NAMALWA (cell line): ENCODE measurements at places on chromosomes 2 and 18.

GRCh38 chr18:5166606-5167280 lies 30.3 kb downstream of the AKAIN1 start:
- no peak for DNase-seq

DNA sequence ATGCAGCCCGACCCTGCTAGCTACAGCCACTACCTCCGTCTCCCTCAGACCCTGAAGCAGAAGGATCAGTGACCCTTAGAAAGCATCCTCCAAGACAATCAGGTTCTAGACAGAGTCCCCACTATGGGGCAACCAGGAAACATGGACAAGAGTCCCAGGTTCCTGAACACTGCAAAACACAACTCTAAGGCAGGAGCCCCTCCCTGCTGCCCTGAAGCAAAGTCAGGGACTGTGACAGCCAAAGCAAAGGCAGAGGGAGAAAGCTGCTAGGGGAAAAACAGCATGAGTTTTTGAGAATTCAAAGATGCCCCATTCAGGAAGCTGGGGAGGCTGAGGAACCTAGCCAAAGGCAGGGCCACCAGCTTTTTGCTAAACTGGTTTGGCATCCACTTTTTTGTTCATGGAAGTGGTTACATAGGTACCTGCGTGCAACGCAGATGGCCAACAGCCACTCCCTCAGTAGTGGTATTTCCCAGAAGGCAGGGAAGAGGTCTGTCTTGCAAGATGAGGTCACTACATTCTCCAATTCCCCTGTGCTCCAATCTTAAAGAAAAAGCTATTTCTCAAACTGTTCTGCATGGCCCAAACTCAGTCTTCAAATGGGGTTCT lies 33.2 kb downstream of the MYO5B start:
- DNase-seq = no peak

- DNase-seq = no peak
These were observed 19.6 kb downstream of the USP39 start for GRCh38 chr2:85635636-85636035.

- peak; percentile 17 for DNase-seq
These were observed 17.4 kb downstream of the ZNF521 start for GRCh38 chr18:25334588-25334987.

DNA sequence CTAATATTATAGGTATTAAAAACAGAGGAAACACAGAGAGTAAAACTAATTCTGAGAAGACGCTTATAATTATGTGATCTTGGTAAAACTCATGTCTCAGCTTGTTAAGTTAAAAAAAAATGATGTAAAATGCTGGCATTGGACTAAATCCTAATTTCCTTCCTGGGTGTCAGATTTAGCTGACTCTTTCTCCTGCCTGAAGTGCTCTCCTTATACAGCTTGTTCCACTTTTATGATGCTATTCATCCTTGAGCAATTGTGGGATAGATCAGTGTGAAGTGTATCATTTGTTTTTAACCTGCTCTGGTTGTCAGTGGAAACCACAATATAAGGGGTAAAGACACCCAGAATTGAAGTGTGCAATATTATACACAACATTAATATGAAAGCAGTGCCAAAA lies 84.9 kb downstream of the EFEMP1 start:
- no peak for DNase-seq

GRCh38 chr2:102233132-102233884 lies 46.5 kb downstream of the IL1RL2 start:
- no peak for DNase-seq

GRCh38 chr2:176612736-176613135 lies 343.5 kb downstream of the MTX2 start:
- no peak for DNase-seq

DNA sequence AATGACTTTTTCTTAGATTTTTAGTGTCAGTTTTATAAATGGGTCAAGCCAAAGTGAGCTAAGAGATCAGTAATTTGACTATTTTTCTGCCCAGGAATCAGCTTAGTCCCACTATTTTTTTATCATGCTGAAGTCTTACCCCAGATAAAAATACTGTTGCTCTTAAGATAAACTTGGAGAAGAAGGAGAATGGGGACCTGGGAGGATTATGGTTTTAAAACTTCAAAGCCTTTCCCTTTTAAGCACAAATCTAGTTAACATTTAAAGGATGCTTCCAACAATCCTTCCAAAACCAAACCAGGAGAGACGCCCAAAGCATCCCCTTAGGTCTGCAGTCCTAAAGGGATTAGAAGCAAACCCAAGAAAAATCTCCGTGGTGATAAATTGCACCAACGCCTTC lies 172.4 kb downstream of the SP3 start:
- DNase-seq = no peak

DNA sequence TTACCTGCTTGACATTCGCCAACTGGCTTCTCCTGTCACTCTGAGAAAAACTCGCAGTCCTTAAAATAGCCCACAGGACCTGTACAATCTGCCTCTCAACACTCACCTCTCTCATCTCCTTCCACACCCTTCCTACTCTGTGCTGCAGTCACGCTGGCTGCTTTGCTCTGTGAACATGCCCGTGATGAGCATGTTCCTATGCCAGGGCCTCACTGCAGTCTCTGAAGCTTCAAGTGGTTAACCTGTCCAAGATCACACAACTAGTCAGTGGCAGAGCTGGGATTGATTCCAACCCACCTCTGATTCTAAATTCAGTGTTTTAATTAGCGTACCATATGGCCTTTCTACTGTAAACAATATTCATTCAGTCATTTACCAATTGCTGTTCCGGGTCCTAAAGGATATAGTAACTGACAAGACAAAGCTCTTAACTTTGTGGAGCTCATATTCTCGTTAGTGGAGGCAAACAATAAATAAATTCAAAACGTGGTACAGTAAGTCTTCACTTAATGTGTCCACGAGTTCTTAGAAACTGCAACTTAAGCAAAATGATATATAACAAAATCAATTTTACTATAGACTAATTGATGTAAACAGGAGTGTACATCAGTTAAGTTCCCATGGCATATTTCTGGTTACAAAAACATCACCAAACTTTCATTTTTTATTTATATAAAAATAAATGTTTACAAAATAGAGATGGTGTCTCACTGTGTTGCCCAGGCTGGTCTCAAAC lies 38.9 kb upstream of the FBXO11 start:
- DNase-seq = no peak

GRCh38 chr2:146916914-146917313 lies 927.9 kb upstream of the ACVR2A start:
- no peak for DNase-seq

DNA sequence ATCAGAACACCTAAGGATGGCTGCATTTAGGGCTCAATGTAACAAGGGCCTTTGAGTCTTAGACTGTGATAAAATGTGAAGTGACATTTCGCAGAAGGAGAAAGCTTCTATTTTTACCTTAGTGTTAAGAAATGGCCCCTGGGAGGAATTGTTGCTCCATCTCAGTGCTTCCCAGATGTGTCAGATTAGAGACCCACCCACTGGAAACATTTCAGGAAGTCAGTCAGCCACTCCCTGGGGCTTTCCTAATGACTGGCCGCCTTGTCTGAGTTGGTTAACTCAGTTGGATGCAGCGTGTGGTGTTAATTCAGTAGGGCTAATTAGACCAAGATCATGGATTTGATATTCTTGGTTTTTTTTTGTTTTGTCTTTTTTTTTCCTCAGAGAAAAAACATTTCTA lies 355.9 kb downstream of the PIK3C3 start:
- no peak for DNase-seq

DNA sequence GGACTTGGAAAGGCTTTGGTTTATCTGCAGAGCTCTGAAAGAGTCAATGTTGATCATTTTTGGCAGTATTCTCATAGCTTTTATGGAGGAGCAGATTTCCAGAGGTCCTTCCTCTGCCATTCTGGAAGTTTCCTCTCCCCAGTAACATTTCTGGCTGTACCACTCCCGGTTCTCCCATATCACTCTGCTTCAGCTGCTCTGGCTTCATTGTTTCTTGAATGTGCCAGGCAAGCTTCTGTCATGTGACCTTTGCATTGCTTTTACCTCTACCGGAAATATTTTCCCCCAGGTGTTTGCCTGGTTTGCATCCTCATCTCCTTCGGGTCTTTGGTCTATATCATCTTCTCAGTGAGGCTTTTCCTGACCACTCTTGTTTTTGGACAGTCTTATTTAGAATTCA lies 12.4 kb downstream of the PCYOX1 start:
- DNase-seq = no peak

- DNase-seq = no peak
These were observed 4.2 kb downstream of the SFT2D3 start for GRCh38 chr2:127705391-127706065.

DNA sequence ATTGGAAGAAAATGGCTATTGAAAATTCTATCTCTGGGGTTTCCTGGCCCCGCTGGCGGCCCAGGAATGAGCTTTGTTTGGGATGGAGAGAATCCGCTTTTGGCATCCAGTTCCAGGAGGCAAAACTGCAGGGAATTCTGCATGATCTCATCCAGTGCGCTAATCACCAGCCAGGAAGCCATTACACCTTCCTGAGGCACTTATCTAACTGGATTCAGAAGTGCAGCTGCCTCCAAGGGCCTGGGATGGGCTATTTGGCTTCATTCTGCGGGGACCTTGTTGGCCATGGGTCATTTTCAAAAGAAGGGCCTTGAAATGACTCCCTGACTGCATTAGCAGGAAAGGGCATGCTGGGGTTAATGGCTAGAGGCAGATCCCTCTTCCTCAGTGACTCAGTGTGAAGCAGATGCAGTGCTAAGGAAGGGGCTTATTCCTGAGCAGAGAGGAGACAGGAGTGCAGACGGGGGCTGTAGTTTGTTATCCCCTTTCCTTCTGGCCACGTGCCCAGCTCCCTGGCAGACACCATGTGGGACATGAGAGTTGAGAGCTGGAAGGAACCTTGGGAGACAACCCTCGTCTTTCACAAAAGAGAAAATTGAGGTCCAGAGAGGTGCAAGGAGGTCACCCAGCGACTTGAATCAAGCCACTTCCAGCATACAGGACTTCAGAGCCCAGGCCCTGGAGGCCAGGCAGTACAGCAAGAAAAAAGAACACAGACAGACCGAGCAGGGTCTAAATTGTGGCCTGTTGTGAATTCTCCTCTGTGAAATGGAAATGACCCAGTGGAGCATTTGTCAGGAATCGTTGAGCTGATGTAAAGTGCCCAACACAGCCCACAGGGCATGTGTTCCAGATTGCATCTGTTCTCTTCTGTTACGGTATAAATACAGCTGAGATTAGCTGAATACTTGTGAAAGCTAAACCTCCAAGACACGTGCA lies 161.8 kb downstream of the PRKCE start:
- DNase-seq = no peak

GRCh38 chr2:10193851-10194820 lies 71.6 kb downstream of the RRM2 start:
- DNase-seq = no peak

DNA sequence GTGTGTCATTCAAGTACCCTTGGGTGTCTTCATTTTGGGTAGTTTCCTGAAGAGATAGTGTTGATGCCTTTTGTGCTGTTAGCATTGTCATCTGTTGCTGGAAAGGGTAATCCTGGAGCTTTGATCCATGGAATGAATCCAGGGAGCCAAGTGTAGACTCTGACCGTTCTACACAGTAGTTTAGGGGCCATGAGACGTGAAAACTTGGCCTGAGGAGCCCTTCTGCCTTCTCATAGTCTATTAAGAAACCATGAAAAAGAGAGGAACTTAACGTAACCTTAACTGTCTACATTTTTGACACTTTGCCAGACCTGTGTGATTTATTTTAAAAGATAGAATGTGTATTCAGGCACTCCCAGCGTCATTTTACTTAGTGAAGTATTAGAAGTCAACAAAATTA lies 194.0 kb downstream of the BABAM2 start:
- no peak for DNase-seq

GRCh38 chr2:65919550-65920188 lies 487.3 kb upstream of the SPRED2 start:
- no peak for DNase-seq

DNA sequence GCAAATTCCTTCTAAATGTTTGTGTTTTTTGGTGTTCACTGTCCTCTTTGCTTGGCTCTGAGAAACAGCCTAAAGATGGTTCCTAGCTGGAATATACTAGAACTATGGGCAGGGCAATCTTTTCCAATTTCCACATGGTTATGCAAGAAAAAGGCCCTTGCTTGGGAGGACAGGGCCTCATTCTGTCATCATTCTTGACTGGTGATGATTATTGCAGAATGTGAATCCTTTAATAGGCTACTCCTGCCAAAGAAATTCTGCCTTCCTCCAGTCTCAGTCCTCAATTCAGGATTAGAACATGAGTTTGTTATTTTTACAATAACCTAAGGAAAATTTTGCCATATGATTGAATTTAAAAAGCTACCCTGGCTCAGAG lies 218.7 kb downstream of the HNMT start:
- no peak for DNase-seq

DNA sequence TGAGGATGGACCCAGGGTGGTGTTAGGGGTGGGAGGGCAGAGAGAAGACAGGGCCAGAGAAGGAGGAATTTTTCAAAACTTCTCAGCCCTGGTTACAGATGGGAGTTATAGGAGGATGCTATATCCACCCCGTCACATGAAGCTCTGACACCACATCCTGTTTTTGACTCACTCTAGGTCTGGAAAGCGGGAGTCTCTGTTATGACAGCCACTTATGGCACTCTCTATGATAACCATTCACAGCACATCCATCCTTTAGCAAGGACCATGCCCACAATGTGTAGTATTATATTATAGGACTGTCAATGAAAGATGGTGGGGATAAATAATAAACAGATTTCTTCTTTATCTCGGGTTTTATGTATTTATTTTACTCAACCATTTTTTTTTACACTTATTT lies 461.2 kb downstream of the CDH2 start:
- DNase-seq = no peak

DNA sequence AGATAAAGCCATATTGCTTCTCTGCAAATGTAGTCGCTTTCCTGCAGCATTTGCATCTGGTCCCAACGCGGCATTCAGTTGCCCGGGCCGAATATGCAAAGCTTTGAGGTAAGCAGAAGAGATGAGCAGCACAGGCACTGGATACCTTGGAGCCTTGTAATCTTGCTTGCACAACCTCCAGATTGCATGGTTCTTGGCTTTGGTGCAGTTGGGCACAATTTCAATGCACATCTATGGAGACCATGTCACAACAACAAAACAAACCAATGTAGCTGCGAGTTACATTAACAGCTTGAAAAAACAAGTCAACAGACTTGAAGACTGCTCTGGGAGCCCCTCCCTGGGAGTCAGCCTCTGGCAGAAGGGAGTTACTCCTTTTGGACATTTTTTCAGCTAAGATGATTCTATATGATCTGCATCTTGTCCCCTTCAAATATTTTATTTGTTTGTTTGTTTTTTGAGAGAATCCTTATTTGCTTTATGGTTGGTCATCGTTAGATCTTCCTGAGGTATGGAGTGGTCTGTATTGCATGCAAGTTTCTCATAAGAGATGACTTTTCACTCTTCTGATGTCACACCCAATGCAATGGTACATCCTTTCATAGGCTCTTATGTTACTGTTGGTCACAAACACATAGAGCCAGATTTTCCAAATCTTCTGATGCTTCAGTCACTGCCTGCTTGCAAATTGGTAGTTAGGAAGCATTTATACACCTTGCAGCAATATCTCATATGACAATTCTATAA lies 113.5 kb downstream of the EFEMP1 start:
- no peak for DNase-seq

DNA sequence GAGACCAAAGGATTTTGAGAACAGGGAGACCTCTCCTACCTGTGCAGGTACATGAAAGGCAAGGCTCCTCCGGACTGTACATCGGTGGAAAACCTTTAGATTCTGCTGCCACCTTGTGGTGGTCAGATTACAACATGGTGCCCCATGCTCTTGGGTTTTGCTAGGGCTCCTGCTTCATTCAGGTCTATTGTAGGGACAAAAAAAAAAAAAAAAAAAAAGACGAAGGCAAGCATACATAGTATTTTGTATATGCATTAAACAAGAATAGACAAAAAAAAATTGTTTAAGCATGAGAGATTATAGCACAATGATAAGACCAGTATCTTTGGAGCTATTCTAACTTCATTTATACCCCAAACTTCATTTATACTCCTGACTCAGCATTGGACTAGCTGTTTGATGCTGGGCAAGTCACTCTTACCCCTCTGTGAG lies 27.4 kb upstream of the SPR start:
- DNase-seq = peak; percentile 78
